ENCODE measurements at places on chromosomes 2 and 18.

DNA sequence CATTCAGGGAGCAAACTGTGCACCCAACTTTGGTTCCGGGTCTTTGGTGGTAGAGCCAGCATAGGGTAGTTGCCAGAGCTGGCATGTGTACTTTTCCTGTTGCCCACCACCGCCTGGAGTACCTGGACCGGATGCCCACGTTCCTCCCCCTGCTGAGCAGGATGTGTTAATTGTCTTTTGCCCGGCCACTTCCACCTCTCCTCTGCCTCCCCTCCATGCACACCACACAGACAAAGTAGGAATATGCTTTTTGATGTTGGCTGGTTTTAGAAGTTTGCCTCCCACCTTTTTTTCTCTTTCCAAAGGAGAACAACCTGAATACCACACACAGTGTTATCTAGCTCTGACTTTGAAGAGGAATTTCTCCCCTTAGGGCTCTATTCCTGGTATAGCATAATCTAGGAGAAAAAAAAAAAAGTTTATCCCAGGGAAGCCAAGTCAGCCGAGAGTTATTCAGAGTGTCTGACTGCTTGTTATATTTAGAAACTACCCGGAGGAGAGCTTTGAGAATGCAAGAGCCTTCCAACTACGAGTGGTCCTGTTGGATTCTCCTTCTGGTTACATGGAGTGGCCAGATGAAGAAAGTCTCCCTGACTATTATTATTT, 111.9 kb downstream of the SETBP1 start:
- no peak for DNase-seq

DNA sequence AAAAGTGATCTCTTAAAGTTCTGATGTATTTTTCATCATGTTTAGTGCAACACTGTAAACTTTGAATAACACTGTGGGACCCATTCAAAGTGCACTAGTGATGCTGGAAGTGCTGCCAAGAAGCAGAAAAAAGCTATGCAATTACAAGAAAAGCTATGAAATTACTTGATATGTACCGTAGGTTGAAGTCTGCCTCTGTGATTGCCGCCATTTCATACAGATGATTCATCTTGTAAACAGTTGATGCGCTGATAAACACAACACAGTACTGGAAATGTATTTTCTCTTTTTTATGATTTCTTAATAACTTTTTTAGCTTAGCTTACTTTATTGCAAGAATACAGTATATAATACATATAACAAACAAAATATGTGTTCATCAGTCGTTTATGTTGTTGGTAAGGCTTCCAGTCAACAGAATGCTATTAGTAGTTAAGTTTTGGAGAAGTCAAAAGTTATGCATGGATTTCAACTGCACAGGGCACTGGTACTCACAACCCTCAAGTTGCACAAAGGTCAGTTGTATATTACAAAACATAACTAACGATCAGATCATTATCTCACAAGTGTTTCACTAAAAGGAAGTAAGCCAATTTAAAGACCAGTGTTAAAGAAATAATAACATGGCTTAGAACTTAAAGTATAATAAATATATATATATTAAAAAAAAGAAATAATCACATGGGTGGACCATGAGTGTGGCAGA, 82.0 kb downstream of the SGPP2 start:
- no peak for DNase-seq

GRCh38 chr2:237310515-237311114, 103.3 kb downstream of the COL6A3 start:
- no peak for DNase-seq

DNA sequence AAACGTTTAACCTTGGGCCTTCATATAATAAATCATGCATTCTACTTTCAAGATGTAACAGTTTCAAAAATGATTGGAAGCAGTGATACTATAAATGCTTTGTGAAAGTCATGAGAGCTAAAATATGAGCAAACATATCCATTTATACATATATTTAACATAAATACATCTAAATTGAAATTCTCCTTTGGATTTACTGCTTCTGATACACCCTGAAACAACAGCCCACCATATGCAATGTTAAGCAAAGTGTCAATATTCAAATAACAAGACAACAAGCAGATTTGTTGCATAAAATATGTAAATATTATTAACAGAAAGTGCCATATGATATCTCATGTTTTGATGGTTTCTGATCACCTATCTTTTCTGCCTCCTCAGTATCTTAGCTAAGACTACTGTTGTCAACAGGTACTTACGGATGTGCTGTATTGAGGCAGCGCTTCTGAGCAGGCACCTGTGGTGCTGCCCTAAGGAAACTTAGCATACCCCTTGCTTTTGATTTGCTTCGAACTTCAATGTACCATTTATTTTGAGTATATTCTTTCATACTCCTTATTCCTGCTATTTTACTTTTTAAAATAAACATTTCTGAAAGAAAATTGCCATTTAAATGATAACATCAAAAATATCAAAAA, 6.1 kb downstream of the FIGN start:
- DNase-seq: no peak

DNA sequence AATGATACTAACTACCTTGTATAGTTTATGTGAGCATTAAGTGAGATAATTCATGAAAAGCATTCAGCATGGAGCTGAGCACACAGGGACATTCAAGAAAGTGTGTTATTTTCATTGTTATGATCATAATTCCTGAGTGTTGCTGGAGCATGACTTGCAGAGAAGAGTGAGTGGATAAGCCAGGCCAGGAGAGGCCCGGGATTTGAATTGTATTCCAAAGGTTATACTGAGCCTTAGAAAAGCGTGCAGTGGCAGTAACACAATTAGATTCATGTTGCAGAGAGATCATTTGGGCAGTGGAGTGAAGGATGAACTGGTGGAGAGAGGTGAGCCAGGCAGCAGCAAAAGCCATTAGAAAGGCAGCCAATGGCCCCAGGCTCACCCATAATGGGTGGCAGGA, 142.9 kb upstream of the SH3BP4 start:
- DNase-seq: no peak

DNA sequence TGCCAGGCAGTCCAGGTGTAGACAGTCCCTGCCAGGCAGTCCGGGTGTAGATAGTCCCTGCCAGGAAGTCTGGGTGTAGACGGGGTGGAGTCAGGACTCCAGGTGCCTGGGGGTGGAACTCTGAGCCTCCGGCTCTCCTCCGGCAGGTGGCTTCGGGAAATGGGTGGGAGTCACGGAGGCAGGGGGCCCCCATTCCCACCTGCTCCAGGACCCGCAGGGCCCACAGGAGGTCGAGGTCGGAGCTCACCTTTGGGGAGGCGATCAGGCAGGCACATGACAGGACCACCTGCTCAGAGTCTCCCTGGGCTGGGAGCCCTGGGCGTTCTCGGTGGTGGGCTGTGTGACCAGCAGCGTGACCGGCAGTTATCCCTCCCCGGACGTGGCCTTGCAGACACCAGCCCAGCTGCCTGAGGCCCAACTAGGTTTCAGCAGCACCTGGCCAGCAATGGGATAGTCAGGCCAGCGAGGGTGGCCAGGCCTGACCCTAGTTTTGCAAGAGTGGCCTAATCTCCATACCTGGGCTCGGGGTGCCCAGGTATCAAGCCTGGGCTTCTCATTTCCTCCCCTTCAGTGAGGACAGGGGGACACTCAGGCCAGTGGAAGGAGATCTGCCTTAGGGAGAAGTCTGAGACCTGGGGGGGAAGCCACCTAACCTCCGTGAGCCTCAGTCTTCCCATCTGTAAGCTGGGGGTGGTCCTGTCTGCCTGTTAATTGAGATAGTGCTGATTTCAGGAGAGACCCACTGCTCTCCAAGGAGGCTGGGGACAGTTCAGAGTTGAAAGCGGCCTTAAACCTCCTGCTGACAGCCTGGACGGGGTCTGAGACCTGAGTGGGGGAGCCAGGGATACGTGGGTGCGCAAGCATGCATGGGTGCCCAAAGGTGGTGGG, 13.2 kb downstream of the GPC1 start:
- DNase-seq: no peak

- no peak for DNase-seq
Observed at GRCh38 chr2:229066121-229066715, 204.9 kb downstream of the PID1 start.

GRCh38 chr2:153059338-153060052, 341.1 kb downstream of the ARL6IP6 start:
- DNase-seq: no peak

DNA sequence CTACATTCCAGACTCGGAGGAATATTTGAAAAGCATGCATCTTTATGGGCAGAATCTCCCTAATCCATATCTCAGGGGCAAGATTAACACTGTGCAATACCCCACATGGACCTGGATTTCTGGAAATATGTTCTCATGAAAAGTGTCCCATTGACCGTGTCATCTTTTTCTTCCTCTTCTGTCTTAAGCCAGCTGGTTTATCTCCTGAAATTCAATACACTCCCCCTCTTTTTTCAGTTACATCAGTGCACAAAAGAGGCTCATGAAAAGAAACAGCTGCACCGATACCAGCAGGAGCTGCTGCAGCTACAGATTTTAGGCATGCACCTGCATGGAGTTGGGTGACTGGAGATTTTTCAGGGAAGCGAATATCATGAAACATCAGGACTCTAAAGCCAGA, 117.2 kb downstream of the SLC4A3 start:
- no peak for DNase-seq

- DNase-seq: no peak
Observed at GRCh38 chr2:44515416-44515815, 153.7 kb downstream of the CAMKMT start.

DNA sequence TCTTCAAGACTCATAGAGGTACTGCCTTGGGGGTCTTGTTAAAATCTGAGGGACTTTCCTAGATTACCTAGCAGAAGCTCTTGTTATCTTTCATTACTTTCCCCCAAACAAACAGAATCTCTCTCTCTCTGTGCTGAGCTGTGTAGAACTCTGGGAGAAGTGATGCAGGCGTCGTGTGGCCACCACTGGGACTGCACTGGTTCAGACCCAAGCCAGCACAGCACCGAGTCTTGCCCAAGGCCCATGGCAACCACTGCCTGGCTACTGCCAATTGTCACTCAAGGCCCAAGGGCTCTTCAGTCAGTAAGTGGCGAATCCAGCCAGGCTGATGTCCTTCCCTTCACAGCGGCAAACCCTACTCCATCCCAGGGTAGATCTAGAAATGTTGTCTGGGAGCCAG, 28.6 kb downstream of the PPP1R1C start:
- DNase-seq: no peak

- no peak for DNase-seq
Observed at GRCh38 chr2:210445116-210445707, 31.3 kb downstream of the LANCL1 start.

GRCh38 chr2:46704041-46704440, 211.6 kb downstream of the MCFD2 start:
- DNase-seq: no peak

GRCh38 chr2:210546424-210547208, 9.8 kb upstream of the CPS1 start:
- no peak for DNase-seq

DNA sequence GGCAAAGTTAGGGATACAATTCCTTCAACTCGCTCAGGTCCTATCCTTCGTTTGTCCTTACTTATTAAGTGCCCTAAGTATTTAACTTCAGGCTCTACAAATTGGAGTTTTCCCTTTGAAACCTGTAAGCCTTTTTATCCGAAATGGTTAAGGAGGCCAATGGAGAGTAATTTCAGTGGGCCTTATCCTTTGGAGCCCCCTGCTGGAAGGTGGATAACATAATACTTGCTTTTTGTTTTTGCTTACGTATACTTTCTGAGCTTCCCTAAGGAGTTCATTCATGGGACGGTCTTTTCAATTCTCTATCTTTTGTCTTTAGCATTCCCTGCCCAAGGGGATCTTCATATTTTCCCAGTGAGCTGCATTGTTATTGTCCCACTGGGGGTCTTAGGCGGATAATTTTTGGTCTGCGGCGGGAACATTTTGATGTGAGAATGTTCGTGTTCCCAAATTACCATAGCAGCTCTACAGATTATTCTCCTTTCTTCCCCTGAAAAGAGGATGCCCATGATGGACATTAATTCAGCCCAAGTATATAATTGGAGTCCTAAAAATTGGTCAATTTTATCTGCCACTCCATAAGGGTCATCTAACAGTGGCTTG, 34.4 kb upstream of the TRAPPC8 start:
- no peak for DNase-seq

- no peak for DNase-seq
Observed at GRCh38 chr2:157229572-157229971, 27.9 kb upstream of the GALNT5 start.

- no peak for DNase-seq
Observed at GRCh38 chr18:61954096-61954746, 61.4 kb upstream of the RNF152 start.

DNA sequence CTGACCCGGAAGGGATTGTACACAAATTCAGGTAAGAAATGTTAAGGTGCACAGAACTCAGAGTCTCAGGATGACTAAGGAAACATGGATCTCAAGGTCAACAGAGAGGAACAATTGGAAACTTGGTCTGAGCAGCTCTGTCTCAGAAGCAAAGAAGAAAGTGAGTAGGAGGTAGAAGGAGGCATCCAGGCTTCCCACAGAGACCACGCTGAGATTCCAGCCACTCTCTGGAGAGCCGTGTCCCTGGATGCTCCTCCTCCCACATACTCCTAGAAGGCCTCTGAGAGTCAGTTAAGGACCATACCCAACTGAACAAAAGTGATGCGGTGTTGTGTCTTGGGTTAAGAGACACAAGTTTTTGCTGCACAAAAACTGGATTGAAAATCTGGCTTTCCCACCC, 8.6 kb upstream of the PLB1 start:
- DNase-seq: no peak

- DNase-seq: no peak
Observed at GRCh38 chr18:23528580-23529472, 25.5 kb downstream of the RMC1 start.

DNA sequence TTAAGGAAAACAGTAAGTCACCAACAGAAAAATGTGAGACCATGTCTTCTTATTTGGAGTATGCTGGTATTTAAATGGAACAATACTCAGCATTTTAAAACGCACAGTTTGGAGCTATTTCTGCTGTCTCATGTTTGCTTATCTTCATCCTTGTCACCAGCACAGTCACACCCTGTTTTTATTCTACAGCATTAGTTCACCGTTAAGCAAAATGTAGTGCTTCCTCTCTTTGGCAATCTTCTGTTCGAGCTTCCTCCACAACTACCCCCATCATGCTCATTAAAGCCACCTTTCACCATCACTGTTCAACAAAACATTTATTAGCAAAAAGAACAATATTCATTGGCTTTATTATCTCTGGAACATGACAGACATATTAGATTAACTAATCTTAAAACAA, 64.0 kb downstream of the SLC40A1 start:
- DNase-seq: no peak

DNA sequence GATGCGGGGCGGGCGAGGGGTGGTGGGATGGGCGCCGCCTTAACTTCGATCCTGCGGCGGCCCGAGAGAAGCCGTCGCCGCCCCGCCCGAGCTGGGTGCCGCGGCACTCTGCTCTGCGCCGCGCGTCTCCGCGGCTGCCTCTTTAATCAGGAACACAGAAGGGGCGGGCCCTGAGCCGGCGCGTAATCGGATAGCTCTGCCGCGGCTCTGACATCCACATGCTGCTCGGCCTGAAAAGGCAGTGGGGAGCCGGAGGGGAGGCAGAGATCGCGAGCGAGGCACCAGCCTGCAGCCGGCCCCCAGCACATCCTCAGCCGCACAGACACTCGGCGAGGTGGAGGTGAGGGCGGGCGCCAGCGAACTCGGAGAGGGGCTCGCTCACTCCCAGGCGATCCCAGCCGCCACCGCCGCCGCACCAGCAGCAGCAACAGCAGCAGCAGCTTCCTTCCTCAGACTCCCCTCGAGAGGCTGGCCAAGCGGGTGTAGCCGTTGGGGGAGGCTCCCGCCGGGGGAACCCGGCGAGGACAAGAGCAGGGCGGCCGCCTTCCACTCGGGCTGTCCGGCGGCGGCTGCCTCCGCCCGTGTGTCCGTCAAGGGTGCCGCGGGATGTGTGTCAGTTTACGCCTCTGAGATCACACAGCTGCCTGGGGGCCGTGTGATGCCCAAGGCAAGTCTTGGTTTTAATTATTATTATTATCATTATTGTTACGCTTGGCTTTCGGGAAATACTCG, at the start of gene NRP2:
Gene NRP2, plus strand, starts transcription at position 263 of the 732 bp plus-strand sequence. CDS start 790 bp downstream, outside the sequence.
- no peak for DNase-seq

Data from activated naive CD4-positive, alpha-beta T cell (primary cell).